Suprapubic skin (tissue), 4 donors: ENCODE measurements at places on chromosomes 11 and 22. TPM values are rescaled to one million over a fixed set of nuclear protein-coding genes. Genes with fewer than 3 reads are reported as not detected.
A peak's percentile ranks its signal among the peaks of the same experiment; 100 is the strongest.

- no peak for DNase-seq
Measured at GRCh38 chr22:49226096-49226495, 601.6 kb downstream of the BRD1 start.

DNA sequence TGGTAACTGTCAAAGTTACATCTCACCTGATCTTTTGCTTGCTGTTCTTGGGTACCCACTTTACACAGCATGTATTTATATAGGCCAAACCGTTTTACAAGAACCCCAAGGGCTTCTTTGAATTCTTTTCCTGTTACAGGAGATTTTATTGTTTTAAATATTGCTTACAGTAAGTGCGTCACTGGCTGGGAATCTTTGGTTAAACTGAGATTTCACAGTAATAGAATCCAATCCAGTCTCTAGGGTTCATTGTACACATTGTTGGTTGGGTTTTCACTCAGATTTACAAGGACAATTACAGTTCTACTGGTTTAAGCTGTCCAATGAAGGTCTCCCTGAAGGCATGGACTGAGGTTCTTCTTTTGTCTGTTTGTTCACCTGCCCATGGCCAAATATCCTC lies 171.7 kb downstream of the INSC start:
- no peak for DNase-seq

Gene SLC37A4
- total RNA-seq = 19.7 TPM

- DNase-seq = no peak
Measured at GRCh38 chr11:72012897-72013721, 14.4 kb downstream of the IL18BP start.

DNA sequence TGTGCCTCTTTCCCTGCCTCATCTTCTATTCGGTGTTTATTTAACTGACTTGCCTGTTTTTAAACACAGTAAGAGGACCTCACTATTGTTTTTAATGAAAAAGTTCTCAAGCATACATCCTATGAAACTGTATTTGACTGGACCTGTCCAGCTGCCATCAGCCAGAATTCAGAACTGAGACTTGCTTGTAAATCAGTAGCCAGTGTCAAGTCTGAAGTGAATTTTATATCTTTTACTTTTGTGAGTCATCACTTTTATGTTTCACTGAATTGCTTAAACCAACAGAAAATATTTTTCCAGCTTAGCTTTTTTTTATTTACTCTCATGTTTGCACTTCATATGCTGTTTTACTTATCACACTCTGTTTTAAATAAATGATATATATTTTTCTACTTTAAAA lies 88.3 kb downstream of the LUZP2 start:
- DNase-seq = no peak

GRCh38 chr22:31579835-31580242 lies 82.2 kb downstream of the PISD start:
- DNase-seq = no peak

DNA sequence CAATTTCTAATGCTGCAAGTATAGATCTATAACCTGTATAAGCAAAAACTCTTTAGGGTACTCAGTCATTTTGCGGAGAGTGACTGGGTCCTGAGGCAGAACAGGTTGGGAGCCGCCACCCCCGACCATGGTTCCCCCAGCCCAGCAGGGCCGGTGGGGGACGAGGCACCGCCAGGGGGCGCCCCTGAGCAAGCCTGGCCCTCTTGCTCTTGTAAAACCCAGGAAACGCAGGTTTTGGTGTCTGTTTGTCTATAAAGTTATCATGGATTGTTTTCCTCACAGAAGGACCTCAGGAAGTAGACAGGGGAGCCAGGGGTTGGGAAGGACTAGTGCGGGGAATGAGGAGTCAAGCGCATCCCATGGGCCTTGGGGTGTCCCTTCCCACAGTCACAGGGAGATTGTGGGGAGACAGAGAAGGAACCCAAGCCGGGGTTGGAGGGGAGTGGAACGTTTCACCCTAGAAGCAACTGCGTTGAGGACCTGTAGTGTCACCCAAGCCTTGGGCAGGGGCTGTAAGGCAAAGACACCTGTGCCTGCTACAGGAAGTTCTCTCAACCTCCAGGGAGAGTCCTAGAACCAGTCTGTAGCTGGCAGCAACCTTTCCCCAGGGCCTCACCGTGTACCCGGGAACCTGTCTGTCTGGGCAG lies 26.4 kb downstream of the KCTD17 start:
- DNase-seq = no peak

DNA sequence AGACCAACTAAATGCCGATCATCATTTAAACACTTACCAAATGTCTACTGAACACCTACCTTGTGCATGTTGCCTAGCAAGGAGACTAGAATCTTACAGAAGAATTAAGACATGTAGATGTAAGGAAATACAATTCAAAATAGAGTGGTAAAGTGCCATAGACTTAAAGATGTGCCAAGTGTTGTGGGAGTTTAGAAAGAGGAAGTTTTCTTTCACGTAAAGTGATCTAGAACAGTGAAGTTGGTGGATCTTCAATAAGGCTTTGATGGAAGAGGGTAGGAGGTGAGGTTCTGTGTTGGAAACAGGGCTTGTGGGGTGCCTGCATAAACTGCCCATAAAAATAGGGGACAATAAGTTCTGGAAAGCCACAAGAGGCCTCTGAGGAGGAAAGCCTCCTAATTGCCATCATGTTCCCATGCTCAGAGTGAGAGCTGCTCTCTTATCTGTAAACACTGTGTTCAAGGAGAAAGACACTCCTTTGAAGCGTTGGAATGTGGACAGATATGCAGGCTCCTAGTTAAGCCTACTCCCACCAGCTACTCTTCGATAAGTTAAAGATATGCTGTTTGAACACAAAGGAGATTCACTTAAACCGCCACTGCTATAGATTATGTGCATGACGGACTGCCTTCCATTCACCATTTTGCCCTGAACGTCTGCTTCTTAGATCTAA lies 66.7 kb downstream of the HSD17B12 start:
- DNase-seq = no peak

GRCh38 chr11:76589964-76590950 lies 80.3 kb downstream of the LRRC32 start:
- DNase-seq = no peak

GRCh38 chr11:16981651-16982194 lies 32.5 kb downstream of the PLEKHA7 start:
- DNase-seq = no peak

- no peak for DNase-seq
Measured at GRCh38 chr11:864898-865297, 22.2 kb downstream of the TSPAN4 start.

DNA sequence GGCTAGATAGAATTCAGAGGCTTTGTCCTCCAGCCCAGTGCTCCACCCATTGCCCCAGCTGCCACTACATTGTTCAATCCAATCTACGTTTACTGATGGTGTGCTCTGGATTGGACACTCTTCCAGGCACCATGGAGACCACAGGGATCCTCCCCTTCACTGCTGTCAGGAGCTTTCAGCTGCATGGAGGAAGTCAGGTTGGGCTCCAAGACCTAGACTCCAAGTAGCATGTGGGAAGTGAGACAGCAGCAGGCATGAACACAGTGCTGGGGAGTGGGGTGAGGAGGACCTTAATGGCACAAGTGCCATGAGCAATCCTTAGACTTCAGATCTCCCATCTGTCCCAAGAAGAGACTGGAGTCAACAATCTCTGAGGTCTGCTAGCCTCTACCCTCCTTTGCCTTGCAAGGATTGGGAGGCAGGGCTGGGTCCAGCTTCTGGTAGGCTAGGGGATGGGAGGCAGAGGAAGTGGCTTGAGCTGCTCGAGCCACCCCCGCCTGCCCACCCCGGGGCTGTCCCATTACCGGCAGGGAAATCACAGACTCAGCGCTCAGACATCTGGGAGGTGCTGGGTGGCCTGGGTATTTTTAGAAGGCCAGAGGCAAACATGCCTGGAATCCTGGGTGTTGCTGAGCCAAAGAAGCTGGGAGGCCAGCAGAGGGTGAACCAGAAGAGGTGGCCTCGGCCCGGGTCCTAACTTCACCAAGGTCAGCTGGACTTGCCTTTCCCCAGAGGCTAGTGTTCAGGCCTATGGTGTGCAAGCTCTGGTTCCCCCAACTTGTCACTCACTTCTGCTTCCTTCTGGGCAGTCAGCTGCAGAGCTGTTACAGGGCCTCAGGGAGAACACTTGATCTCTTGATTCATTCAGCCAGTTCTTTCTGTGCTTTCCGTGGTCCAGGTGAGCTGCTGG lies 15.2 kb upstream of the FCHSD2 start:
- DNase-seq = no peak

DNA sequence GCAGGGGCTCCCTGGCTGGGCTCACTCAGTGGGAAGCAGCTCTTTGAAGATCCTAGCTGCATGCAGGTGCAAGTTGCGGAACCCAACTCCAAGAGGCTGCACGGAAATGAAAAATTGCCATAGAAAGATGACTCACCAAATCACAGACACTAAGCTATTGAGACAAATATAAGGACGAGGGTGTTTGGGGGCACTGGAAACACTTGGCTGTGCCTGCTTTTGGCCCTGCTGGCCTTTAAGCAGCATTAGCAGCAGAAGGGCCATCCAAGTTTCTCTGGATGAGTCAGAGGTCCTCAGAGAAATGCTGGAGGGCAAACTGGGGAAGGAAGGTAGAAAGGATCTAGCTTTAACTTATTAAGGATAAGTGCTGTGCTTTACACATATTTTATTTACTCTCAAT lies 282.3 kb downstream of the KIRREL3 start:
- no peak for DNase-seq

- DNase-seq = no peak
Measured at GRCh38 chr11:35709376-35709775, 46.8 kb downstream of the TRIM44 start.

Gene TEAD1
- 60.3 TPM for total RNA-seq

Gene SMIM35
- total RNA-seq = not detected

Gene APOA1
- total RNA-seq = 11.6 TPM

GRCh38 chr11:86800076-86800959 lies at the start of gene PRSS23:
Gene PRSS23 (plus strand): TSS chr11:86800542. CDS start chr11:86807644, 7,102 bp downstream.
- DNase-seq = peak; percentile 72

- DNase-seq = no peak
Measured at GRCh38 chr11:123505546-123506299, 75.7 kb downstream of the GRAMD1B start.
